GM23338 (cell line): ENCODE measurements at places on chromosomes 4 and X. TPM values are rescaled to one million over a fixed set of nuclear protein-coding genes. Genes with fewer than 3 reads are reported as not detected.

Gene SOX3
- 9.8 and 10.3 TPM in 2 replicates for polyA plus RNA-seq

Gene LPAR4
- 13.0 and 14.1 TPM in 2 replicates for polyA plus RNA-seq

Gene BEX1
- polyA plus RNA-seq: 142 and 157 TPM in 2 replicates

Gene IL2
- polyA plus RNA-seq: not detected in 2 replicates
